ENCODE measurements at places on chromosomes 1 and 21.

- no peak for DNase-seq
These were observed 47.5 kb upstream of the PLA2G2C start for GRCh38 chr1:20233866-20234265.

DNA sequence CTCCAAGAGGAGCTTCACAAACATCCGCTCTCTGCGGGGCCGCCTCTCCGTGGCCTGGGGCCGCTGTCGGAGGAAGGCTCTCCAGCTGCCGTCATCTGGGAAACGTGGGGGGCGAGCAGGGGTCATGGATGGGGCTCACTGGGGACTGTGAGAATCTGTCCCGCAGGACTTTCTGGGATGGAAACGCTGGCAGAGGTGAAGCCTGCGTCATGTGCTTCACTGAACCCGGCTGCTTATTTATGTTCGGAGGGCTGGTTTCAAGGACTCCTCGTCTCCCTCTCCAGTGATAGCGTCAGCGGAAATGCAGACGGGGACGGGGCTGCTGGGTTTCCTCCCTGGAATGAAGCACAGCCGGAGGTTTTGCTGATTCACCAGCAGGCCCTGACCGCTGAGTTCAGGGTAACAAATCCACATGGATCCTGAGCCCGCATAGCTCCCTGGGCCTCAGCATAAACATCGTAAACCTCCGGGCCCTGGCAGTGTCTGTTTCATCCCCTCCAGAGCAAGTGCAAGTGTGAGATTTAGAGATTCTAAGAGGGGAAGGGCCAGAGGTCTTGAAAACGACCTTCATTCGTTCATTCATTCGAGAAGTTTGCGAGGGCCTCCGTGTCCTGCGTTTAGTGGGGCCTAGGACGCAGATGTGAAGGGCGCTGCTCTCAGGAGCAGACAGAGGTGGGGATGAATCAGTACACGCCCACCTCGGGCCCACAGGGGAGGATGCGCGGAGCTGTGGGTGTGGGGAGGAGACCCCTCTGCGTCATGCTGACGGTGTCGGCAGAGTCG lies 7.0 kb upstream of the POFUT2 start:
- DNase-seq: no peak

GRCh38 chr1:156402331-156403020 lies 33.5 kb downstream of the RHBG start:
- DNase-seq: no peak

DNA sequence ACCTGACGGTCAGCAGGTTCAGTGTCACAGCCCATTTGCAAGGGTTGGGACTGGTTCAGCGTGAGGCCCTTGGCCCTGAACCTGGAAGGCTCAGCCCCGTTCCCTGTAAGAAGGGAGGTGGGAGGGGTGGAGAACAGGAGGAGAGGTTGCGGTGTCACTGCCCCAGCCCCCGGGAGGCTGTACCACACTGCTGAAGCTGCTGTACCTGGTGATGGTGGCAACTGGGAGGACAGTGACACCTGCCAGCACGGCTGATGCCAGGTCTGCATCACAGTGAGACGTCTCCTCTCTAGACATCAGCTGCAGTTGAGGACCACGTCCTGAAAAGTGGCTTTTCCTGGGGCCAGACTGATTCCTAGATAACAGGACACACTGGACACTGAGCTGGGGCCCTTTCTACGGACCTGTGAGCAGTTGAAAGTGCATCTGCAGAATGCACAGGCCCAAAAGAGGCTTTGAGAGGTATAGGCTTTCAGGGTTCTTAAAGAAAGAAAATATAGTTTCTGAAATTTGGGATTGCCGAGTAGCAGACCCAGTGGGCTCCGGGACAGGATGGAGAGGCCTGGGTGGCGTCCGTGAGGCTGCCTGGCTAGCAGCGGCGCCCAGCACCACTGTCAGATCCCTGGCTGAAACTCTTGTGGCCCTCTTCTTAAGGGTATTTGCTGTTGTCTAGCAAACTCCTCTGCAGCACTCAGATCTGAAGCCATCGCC lies 47.7 kb downstream of the COQ8A start:
- DNase-seq: no peak

DNA sequence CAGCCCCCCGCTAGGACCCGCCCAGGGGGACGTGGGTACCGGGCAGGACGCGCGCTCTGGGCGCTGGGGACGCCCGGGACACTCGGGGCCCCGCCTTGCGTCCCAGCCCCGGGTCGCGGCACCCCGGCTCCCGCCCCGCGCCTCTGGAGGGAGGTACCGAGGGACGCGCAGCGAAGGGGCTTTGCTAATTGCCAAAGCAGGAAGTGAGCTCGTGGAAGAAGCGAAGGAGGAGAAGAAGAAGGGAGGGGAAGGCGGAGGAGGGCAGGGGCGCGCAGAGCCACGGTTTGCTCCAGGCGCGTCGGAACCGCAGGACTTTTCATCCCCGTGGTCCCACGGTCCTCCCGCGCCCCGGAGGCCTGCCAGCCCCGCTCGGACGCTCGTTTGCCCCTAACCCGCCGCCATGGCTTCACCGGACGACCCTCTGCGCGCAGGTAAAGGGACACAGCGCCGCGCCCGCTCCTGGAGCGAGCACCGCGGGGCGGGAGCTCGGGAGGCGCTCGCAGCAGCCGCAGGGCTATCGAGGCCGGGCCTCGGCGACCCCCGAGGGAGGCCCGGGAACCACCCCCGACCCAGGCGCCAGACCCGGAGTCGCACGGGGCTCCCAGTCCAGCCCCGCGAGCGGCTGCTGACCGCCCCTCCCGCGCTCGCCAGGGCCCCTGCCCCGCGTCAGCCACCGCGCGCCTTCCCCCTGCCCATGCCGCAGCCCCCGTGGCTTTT lies 1.3 kb downstream of the EDARADD start:
- DNase-seq: peak; percentile 53

- DNase-seq: peak; percentile 79
These were observed 25.1 kb downstream of the ZBTB17 start for GRCh38 chr1:15950763-15951295.

- peak; percentile 69 for DNase-seq
These were observed 612 bp downstream of the PSMA5 start for GRCh38 chr1:109425391-109426280.

DNA sequence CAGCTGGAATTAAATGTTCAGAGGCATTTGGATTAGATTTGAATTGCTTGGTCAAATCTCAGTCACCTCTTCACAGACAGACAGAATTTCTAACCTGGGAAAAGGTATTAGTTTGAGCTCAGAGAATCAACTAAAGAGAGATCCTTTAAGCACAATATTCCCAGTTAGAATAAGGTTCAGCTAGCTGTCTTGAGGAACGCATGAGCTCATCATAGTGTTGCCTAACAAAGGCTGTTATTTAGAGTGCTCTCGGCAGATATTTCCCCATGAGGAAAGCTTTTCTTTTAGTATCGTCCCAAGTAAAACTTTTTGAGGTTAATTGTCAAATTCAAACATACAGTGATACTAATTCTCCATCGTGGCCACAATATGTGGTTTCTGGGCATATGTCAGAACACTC lies 269.9 kb downstream of the HLX start:
- DNase-seq: no peak

- no peak for DNase-seq
These were observed 90.8 kb downstream of the PLXNA2 start for GRCh38 chr1:208153386-208153785.

GRCh38 chr1:217348960-217349664 lies 281.8 kb downstream of the GPATCH2 start:
- DNase-seq: no peak

- DNase-seq: no peak
These were observed 32.9 kb downstream of the TENT5C start for GRCh38 chr1:117638759-117639158.

DNA sequence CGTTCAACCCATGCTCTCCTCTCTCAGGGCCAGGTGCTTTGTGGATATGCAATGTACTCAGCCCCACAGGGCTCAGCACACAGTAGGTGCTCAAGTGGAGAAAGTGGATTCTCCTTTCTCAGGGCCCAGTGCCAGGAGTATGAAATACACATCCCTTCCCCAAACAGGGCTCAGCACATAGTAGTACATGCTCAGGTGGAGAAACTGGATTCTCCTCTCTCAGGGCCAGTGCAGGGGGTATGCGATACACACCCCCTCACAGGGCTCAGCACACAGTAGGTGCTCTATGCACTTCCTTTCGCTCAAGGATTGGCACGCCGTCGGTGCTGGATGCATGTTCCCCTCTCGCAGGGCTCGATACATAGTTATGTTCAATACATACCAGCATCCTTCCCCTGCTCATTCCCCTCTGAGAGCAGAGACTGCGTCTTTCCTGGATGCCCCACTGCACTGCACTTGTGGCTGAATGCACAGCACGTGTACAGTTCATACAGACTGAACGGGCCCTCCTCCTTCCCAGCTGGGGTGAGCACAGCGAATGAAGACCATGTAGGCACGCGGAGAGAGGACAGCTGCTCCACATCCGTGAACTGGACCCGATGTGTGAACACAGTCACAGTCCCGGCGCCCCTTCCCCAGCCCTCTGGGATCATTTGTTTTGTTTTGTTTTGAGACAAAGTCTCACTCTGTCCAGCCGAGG lies 16.6 kb upstream of the DISP3 start:
- DNase-seq: no peak
